NCI-H1105 treated with DMSO at 0.1 percent for 48 hours (cell line): ENCODE measurements at places on chromosomes 16 and 17.

DNA sequence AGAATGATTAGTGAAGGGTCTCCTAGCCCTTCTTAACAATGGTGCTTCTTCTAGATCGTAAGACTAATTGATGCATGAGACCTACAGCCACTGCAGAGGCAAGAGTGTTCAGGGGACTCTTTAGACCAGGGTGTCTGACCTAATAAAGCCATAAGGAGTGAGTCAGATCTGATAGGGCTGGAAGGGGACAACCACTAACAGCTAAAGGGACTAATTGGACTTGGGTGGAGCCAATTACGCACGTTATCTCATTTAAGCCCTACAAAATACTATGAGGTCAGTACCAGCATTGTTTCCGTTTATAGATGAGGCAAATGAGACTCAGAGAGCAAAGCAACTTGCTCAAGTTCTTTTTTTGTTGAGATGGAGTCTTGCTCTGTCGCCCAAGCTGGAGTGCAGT is 14.5 kb upstream of the RNF222 start:
- DNase-seq: no peak

DNA sequence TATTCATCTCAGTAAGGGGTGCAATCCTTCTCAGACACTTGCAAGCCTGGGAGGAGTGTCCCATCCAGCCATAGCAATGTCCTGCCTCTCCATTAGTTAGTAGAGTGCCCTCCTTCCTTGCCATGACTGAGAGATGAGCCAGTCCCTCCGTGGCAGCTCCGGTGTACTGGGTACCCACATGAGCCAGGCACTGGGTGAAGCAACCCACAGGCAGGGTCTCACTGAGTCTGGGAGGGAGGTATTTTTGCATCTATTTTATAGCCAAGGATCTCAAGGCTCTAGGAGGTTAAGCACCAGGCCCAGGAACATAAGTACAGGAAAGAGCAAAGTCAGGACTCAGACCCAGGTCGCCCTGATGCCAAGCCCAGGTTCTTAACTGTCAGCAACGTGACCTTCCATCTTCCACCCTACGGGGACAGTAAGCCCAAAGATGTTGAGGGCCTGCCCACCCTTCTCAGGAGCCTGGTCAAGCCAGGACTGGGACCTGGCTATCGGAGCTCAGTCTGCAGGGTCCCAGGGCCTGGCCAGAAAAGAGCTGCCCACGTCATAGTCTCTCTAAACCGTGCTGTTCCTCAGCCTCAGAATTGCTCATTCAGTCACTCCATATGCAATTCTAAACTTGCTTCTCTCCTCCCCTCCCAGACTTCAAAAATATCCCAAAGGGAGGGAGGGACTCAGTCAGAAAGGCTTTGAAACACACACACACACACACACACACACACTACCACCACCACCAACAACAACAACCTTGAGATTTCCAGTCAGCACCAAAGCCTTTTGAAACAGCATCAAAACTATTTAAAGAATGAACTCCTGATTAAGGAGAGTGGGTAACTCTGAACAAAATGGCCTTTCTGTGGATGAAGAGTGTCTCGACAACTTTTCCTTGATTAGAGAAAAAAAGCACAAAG is 16.6 kb downstream of the NOS2 start:
- no peak for DNase-seq

DNA sequence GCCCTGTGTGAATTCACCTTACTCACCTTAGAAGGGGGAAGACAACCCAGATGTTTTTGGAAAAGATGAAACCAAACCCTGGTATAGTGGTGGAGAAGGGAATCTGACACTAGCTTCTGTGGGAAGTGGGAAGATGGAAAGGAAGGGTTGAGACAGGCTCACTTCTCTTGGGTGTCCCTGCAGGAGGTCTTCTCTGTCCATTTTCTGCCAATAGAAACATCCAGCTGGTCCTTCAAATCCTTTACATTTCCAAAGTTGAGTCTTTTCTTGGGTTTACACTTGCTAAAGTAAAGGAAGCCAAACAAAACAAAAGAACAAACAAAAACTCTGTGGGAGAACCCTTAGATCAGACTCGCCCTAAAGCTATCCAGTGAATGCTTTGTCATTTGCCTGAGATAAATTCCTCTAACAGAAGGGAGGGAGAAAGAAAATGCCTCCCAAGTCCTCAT is 10.2 kb downstream of the HOXB1 start:
- no peak for DNase-seq

GRCh38 chr16:9122969-9123368 is 31.5 kb downstream of the HAPSTR1 start:
- no peak for DNase-seq

GRCh38 chr16:80375973-80376372 is 164.8 kb upstream of the DYNLRB2 start:
- no peak for DNase-seq

DNA sequence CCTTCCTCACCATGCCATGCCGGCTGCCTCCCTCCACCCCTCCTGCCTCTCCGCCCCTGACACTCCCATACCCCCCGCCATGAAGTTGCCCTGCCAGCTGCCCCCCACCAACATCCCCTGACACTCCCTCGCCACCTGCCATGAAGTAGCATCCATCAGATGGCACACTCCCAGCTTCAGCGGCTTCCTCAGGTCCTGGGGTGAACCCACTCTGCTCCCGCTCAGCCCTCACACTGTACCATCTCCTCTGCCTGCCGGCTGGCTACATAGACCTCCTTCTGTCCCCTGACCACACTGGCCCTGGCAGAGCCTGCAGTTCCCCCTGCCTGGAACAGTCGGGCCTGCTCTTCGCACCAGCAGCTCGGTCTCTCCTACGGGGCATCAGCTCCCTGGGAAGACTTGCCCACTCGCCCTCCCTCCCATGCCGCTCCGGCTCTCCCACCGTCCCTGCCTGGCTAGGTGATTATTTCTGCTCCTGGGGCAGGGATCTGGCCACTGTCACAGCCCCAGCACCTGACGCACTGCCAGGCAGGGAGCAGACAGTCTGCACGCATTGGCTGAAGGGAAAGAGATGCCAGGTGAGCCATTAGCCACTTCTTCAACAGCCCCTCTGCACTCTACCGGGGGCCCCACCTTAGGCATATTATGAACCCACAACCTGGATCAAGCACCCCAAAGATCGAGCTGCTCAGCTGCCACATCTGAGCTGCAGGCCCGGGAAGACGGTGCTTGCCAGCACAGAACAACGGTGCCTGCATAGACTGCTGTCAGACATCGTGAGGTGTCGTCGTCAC is 9.0 kb downstream of the CANT1 start:
- no peak for DNase-seq

GRCh38 chr17:1792495-1793446 is 30.9 kb downstream of the SERPINF1 start:
- no peak for DNase-seq

DNA sequence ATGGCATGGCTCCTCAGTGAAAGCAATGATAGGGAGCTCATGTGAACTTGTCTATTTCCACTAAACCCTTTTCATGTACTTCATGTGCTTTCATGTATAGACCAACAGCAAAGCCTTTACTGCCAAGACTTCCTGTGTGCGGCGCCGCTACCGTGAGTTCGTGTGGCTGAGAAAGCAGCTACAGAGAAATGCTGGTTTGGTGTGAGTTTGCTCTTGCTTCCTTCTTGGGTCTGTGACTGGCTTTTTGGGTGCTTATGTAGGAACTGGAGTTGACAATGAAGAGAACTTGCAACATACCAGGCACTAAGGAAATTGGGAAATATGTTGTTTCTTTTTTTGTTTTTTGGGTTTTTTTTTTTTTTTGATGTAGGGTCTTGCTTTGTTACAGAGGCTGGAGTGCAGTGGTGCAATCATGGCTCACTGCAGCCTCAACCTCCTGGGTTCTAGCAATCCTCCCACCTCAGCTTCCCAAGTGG is 5.7 kb downstream of the SNX11 start:
- no peak for DNase-seq

DNA sequence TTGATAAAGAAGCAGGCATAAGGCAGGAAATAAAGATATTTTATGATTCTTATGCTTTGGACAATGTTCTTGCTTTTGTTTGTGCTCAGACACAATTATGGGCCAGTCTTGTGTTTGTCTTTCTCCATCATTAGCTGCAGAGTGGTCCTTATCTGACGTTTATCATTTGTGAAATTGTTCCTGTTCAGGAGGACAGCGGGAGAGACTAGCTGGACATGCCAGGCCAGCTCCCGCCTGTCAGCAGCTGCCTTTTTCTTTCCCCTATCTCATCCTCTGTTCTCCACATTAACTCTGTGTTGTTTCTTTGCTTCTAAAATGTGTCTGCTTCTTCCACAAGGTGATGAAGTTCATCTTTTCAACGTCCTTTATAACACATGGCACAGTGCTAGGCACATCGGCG is 333.5 kb downstream of the NPIPA8 start:
- no peak for DNase-seq

DNA sequence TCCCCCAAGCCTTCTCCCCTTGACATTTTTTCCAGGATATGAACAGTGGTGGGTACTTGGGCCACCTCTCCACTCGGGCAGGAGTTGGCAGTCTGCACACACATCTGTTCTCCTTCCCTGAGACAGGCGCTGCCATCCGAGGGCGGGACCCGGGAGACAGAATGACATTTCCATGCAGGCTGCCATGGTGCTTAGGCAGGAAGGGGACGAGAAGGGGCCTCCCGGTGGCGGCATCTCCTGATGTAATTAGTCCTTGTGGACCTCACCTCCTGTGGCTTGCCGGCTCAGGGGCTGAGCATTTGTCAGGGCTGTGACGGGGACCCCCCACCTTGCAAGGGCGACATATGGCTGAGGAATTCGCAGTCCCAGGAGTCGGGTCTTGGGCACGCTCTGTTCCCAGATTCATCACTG is 197.2 kb downstream of the FOXL1 start:
- no peak for DNase-seq

- no peak for DNase-seq
Observed at GRCh38 chr16:48831076-48831722, 221.2 kb upstream of the N4BP1 start.

DNA sequence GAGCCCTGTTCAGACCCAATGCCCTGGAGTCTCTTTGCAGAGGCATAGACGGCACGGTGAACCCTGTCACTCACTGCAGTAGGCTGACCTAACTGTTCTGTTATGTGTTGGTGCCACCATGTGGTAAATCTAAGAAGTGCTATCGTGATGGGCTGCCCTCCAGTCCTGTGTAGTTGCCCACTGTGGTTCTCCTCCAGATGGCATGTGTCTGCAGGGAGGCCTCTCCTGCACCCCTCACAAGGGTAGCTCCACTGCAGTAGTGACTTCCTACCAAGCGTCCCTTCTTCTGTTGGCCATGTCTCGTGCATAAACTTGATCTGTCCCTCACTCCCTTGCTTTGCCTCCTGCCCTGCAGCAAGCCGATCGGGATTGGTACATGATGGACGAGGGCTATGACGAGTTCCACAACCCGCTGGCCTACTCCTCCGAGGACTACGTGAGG is 5.8 kb downstream of the DHX38 start:
- peak; percentile 2 for DNase-seq

GRCh38 chr16:86895606-86896005 is 317.3 kb downstream of the FOXL1 start:
- DNase-seq: no peak

DNA sequence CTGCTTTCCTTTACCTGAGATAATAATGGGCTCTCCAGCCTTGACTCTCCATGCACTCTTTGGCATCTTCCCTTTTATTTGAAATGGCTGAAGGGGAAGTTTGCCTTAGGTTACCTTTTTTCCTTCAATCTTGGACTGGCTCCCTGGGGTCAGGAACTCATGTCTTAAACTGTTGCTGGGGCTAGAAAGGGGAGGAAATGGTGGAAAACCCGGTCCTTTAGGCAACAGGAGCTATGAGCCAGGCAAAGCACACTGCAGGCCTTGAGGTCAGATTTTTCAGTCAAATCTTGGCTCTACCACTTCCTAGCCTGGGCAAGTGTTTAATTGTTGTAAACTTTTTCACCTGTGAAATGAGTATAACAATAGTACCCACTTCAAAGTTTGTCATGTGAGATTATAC is 30.2 kb downstream of the MINK1 start:
- DNase-seq: no peak

GRCh38 chr17:32185875-32186274 is 43.6 kb downstream of the RHOT1 start:
- DNase-seq: no peak

DNA sequence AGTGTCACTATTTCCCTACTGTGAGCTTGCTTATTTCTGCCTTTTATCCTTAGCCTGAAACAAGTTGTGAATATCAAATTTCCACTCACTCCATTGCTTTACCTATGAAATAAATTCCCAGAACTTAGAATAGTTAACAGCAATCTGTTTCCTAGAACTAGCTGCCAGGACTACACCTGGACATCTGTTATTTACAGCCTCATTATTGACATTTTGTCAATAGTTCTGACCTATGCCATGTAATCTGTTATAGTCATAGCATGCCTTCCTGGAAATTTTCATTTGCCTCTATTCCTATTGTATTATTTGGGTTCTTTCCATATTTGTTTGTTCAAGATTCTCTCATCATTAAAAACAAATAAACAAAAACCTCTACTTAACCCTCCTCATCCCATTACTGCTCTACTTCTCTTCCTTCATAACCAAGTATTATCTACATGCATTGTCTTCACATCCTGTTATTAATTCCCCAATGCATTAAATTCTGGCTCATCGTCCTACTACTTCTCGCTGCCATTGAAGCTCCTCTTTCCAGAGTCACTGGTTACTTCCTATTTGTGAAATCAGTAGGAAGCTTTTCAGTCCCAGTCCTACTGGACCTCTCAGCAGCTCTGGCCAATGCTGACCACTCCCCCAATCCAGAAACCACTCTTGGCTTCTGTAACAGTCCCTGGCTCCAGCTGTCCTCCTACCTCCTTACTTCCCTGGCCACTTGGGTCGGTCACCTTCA is 55.3 kb downstream of the PIGL start:
- no peak for DNase-seq

DNA sequence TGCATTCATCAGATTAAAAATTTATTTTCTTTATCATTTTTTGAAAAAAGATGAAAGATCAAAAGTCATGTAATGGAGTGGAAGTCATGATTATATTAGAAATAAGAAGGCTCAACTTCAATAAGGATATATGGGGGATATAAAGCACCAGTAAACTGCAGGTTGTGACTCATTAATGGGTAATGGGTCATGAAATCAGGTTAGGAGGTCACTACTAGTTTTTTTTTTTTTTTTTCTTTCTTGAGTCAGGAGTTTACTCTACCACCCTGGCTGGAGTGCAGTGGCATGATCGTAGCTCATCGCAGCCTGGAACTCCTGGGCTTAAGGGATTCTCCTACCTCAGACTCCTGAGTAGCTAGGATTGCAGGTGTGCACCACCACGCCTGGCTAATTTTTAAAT is 14.3 kb downstream of the EFCAB13 start:
- DNase-seq: no peak

GRCh38 chr16:27239026-27239425 is 29.5 kb downstream of the NSMCE1 start:
- DNase-seq: no peak

GRCh38 chr17:37766971-37767370 is 22.1 kb upstream of the HNF1B start:
- no peak for DNase-seq
